ENCODE measurements at places on chromosomes 11 and 22. TPM values are rescaled to one million over a fixed set of nuclear protein-coding genes. Genes with fewer than 3 reads are reported as not detected.

Gene ZP1
- not detected for total RNA-seq

Gene TRPC6
- not detected for total RNA-seq

Gene GGT1
- total RNA-seq = 59.5 TPM

Gene TTC36
- total RNA-seq = 2.5 TPM

Gene MS4A15
- total RNA-seq = not detected

Gene CHST1
- not detected for total RNA-seq

Gene CFAP300
- not detected for total RNA-seq

Gene POU2AF2
- not detected for total RNA-seq

Gene BRD1
- total RNA-seq = 31.2 TPM

Gene MISFA
- total RNA-seq = 3.2 TPM

Gene IGLL1
- total RNA-seq = not detected

Gene CDCA5
- 140 TPM for total RNA-seq

Gene IL10RA
- total RNA-seq = 59.8 TPM

Gene PATE2
- 0.55 TPM for total RNA-seq

Gene OR52I2
- not detected for total RNA-seq

Gene RAB36
- 2.1 TPM for total RNA-seq

Gene UCP3
- total RNA-seq = 5.2 TPM

Gene C11orf21
- 7.2 TPM for total RNA-seq

Gene KRTAP5-11
- total RNA-seq = not detected

Gene OVCH2
- total RNA-seq = not detected

Gene LRRC74B
- not detected for total RNA-seq

Gene OR9G4
- not detected for total RNA-seq

Gene MEI1
- total RNA-seq = 20.2 TPM

Gene SCUBE1
- total RNA-seq = not detected

Gene TLCD5
- 0.26 TPM for total RNA-seq

Gene SCUBE2
- total RNA-seq = not detected

Gene NAV2
- 0.31 TPM for total RNA-seq

Gene ANGPTL5
- total RNA-seq = not detected

Gene GLB1L3
- total RNA-seq = not detected

Gene GRIA4
- not detected for total RNA-seq

Gene MS4A12
- not detected for total RNA-seq

Gene MB
- not detected for total RNA-seq

Gene ROBO3
- total RNA-seq = 5.3 TPM

Gene SULT4A1
- not detected for total RNA-seq

Gene MRPL23
- total RNA-seq = 81.3 TPM

Gene OR4X1
- not detected for total RNA-seq

Gene PTPRCAP
- total RNA-seq = 266 TPM

Gene DEFB131B
- not detected for total RNA-seq

Gene C11orf91
- total RNA-seq = not detected

Gene SLC37A2
- total RNA-seq = 0.36 TPM

Gene OR8A1
- total RNA-seq = not detected

Gene POTEH
- not detected for total RNA-seq
